HuH-7 (cell line): ENCODE measurements at places on chromosomes 2 and 18.

DNA sequence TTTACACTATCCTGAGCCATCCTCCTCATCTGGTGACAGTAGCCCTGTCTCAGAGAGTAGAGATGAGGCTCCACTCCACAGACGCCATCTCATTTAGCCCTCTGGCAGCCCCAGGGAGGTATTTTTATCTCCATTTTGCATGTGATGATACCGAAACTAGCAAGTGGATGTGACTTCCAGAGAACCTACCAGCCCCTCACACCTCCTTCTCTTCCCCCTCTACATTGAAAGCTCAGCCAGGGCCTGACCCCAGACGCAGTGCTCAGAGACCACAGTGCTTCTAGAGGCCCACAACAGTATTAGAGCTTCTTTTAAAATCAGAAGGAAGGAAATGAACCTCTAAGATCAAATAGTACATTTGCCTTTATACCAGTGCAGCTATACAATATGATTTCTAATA lies 8.3 kb downstream of the GYPC start:
- no peak for DNase-seq

DNA sequence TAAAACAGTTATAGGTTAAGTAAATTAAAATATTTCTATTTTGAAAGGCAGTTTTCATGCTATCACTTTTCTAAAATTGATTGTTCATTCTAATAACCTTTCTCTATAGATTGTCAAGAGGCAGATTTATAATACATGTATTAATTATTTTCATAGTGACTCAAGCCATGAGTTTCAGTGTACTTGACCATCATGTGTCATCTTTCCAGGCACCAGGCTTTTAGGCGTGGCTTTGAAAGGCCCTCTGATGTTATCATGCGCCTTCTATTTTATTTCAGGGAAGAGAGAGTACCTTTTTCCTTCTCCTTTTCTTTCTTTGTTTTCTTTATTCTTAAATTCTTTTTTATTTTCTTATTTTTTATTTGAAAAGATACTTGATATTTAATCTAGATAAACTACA lies 128.3 kb upstream of the ETAA1 start:
- DNase-seq, result no peak

DNA sequence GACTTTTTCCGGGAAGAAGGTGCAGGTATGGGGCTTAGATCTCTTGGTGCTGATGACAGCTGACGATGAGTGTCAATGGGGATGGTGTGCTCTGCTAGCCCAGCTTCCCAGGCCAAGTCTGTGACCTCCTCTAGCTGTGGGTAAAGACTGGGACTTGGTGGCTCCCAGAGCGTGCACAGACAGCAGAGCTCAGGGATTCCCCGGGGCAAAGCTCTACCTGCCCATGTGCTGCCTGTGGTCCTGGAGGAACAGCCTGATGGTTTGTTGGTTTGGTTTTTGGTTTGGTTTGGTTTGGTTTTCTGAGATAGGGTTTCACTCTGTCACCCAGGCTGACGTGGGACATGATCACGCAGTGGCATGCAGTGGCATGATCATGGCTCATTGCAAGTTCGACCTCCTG lies 19.2 kb downstream of the ATP6V1B1 start:
- DNase-seq, result no peak

DNA sequence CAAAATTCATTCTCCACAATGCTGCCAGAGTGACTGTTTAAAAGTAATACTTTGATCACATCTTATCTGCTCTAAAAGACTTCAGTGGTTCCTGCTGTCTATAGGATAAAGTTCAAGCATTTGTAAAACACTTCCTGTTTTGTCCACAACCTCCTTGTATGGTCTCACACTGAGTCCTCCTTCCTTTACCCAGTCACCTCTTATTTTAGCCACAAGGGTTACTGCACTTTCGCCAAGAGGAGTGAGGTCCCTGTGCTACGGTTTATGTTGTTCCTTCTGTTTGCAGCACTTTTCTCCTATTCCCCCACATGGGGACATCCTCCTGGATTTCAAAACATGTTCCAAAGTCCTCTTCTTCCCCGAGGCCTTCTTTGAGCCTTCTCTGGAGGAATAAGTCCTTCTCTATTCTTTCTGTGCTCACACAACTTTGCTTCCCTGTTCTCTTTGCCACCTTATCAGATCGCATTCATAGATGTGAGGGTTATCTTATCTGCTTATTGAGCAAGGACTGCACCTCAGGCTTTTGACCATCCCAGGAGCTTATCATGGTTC lies 112.2 kb upstream of the NABP1 start:
- peak; percentile 28 for DNase-seq

- peak; percentile 83 for DNase-seq
These were observed at the start of gene RPL37A for GRCh38 chr2:216498379-216499352. RPL37A (plus strand) TSS chr2:216498844; CDS start chr2:216498875, 31 bp downstream.

GRCh38 chr18:48186861-48187260 lies 222.3 kb downstream of the ZBTB7C start:
- no peak for DNase-seq

DNA sequence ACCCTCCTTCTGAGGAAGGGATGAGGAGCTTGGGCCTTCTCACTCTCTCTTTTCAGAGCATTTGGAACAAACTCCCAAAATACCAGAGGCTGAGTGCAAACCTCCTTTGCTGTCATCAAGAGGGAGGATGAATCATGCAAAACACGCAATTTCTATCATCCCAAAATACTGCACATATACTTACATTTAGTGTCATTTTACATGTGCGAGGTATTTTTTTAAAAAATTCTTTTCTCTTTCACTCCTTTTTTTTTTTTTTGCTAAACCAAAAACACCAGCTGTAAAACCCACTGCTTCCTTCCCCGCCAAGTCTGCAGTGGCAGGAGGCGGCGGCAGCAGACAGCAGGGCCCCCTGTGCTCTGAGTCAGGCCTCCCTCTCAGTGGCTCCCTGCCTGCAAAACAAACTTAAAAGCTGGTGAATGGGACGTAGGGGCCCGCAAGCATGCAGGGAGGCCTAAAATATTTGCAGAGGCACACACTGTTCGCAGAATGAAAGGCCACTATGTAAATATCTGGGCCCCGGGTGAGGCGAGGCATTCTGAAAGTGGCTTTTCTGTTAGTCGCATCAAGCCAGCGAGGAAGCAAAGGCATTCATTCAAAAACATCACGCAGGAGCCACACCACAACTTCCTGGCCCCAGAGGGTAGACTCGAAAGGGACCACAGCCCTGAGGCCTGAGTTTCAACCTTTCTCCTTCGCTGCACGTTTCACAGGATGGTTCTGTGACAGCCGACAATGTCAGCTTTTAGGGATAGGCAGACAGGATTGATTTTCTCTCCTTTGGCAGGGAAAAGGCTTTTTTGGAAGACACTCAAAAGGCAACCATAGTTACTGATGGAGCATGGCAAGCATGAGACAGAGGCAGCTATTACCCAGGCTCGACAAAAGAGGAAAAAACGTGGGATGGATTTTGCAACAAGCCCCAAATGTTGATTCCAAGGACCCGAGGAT lies 73.4 kb downstream of the ACTR2 start:
- DNase-seq, result peak; percentile 76

GRCh38 chr18:75129717-75130477 lies 79.0 kb downstream of the PTGR3 start:
- no peak for DNase-seq

DNA sequence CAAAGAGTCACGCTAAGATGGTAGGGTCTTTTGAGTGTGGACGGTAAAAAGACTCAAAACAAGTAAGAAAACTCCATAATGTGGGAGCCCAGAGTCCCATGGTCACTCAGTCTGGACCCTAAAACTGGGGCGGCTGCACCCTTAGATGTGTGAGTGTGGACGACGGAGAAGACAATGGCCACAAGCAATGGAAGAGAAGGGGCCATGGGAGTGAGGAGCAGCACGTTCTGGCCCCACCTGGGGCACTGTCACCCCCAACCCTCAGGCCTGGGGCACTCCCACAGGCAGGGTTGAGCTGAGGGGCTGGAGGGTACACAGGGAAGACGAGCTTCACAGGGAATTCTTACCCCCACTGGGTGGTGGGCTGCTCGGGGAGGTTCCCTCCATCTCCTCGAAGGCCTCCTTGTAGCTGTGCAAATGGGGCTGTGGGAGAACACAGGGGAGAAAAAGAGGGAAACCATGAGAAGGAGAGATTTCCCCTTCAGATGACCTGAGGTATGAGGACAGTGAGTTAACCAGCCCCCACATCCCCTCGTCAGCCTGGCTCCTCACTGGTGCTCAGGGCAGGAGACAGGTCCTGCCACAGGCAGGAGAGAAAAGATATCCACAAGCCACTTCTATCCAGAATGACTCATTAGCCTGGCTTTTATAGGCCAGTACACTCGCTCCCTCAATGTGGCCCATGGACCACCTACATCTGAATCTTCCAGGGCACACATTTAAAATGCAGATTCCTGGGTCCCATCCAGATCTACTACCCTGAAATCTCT lies 167.9 kb downstream of the TNS1 start:
- no peak for DNase-seq

- DNase-seq, result no peak
These were observed 26.0 kb downstream of the GALNT5 start for GRCh38 chr2:157283468-157283867.

GRCh38 chr18:2485983-2486382 lies 85.3 kb downstream of the METTL4 start:
- no peak for DNase-seq

DNA sequence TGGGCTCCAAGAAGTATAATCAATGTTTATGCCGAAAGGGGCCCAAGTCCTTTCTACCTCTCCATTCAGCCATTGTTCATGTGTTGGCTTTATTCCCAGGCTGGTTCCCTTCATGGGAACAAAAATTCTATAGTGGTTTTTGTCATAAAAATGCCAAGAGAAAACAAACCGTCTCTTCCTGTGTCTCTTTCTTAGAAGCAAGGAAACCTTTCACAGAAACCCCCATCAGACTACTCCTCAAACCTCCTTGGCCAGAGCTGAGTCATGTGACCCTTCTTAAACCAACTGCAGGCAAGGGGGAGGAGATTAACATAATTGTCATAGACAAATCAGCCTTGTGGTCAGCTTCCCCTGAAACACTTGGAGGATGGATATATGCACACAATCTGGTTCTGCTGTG lies 75.1 kb upstream of the TANK start:
- no peak for DNase-seq

GRCh38 chr2:74599676-74600075 lies 45.2 kb downstream of the DOK1 start:
- DNase-seq, result no peak

DNA sequence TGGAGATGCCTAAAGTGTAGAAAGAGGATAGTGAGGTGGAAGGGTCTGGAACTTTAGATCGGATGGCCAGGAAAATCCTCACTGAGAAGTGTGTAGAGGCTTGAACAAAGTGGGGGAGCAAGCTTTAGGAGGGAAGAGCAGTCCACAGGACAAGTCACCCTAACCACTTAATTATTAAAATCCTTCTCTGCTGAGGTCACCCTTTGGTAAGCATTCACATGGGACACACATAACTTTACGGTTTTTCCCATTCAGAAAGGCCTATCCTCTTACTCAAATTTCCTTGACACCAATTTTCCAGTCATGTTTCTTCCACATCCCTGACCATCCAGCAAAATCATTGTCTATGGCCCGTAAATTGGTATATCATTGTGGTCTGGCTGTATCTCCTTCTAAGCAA lies 31.0 kb upstream of the ZEB2 start:
- DNase-seq, result no peak

- peak; percentile 40 for DNase-seq
These were observed 19.2 kb downstream of the E2F6 start for GRCh38 chr2:11446733-11447248.

DNA sequence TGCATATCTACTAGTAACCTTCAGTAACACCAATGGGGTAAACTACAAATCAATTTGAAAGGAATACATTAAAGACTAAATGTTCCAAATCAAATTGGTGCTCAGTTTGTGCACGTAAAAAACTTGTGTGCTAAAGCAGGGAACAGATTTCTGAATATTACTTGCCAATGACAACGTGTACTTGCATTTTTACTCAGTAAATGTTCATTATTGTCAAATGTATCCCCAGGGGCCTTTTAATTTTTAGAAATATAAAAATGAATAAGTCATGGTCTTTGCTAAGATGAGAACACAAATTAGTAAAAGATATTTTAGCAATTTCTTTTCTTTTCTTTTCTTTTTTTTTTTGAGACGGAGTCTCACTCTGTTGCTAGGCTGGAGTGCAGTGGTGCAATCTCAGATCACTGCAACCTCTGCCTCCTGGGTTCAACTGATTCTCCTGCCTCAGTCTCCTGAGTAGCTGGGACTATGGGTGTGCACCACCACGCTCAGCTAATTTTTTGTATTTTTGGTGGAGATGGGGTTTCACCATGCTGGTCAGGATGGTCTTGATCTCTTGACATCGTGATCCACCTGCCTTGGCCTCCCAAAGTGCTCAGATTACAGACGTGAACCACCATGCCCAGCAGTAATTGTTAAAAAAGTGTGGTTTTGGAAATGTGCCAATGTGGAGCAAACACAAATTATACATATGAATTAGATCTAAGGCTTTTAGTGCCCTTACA lies 52.6 kb downstream of the PMAIP1 start:
- DNase-seq, result no peak

DNA sequence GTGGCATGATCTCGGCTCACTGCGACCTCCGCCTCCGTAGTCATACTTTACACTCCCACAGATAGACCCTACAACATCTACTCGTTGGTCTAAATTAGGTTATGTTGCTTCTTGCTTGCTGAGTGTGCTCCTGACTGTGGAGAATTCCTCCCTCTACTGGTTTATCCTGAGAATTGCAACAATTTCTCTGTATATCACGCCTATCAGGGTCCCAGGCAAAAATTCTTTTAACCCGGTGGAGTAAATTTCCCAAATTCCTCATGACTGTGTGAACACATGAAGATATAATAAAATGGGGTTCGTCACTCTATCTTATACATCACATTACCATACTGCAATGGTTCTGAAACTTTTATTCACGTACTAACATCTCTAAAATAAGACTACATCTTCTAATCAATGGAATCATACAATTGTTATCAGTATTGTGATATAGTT lies 156.7 kb downstream of the EVA1A start:
- peak; percentile 16 for DNase-seq

DNA sequence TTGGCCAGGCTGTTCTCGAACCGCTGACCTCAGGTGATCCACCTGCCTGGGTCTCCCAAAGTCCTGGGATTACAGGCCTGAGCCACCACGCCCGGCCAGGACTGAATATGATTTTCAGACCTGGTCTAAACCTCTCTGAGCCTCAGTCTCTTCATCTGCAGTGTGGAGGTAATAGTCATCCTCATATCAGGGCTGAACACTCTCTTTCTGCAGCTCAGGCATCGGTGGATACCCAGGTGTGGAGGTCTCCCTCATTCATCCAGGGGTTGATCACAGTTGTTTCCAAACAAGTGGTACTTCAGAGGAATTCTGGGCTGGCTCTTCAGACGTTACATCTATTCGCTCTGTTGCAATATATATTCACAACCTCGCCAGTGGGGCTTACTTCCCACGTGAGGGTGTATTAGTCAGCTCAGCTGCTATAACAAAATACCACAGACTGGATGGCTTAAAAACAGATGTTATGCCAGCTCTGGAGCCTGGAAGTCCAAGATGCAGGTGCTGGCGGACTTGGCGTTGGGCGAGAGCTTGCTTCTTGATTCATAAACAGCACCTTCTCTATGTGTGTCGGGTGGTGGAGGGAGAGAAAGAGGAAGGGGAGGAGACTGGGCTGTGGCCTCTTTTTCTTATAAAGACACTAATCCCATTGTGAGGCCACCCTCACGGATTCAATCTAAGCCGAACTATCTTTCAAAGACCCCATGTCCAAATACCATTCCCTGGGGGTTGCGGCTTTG lies 2.9 kb upstream of the MBP start:
- no peak for DNase-seq
